ENCODE measurements at places on chromosomes 11 and 22. TPM values are rescaled to one million over a fixed set of nuclear protein-coding genes. Genes with fewer than 3 reads are reported as not detected.

Gene BDNF
- total RNA-seq = not detected

Gene SEC14L6
- total RNA-seq = not detected

Gene CRYBB2
- total RNA-seq = not detected

Gene FGF3
- not detected for total RNA-seq

Gene TSPAN32
- total RNA-seq = 39.7 TPM

Gene KRTAP5-10
- not detected for total RNA-seq

GRCh38 chr11:103222806-103223205, 113.6 kb downstream of the DYNC2H1 start:
- H3K27me3 ChIP-seq = no peaks in the 10 kb centered on the region
- H3K27ac ChIP-seq = no peak overlapping the region
- no peaks in the 10 kb centered on the region for H3K4me1 ChIP-seq
- no peak overlapping the region for H3K4me3 ChIP-seq
- no peaks in the 10 kb centered on the region for H3K36me3 ChIP-seq

GRCh38 chr11:68775951-68776388, 24.6 kb upstream of the TESMIN start:
- H3K36me3 ChIP-seq = peaks cover 59% of the 10 kb centered on the region
- no peak for DNase-seq
- no peaks in the 10 kb centered on the region for H3K4me1 ChIP-seq
- H3K27ac ChIP-seq = no peak overlapping the region

- H3K27ac ChIP-seq = no peak overlapping the region
- H3K27me3 ChIP-seq = no peaks in the 10 kb centered on the region
- no peaks in the 10 kb centered on the region for H3K36me3 ChIP-seq
- H3K4me3 ChIP-seq = no peak overlapping the region
Observed at GRCh38 chr11:116242006-116242405, 530.8 kb downstream of the BUD13 start.

DNA sequence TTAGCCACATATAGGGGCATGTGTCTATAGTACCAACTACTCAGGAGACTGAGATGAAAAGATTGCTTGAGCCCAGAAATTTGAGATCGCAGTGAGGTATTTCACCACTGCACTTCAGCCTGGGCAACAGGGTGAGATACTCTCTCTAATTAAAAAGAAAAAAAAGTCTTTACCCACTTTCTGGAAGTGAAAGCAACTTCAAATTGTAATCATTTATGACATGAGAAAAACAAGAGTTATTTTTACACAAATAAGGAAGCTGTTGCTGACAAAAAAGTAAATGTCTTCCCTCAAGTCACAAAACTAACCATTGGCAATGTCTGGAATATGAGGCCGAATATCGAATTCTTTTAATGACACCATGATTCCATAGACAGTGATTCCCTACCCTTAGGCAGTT, 71.4 kb downstream of the GLYATL1 start:
- H3K27me3 ChIP-seq = peaks cover 8% of the 10 kb centered on the region
- H3K4me3 ChIP-seq = no peak overlapping the region
- H3K36me3 ChIP-seq = no peaks in the 10 kb centered on the region
- no peak overlapping the region for H3K27ac ChIP-seq
- DNase-seq = no peak

DNA sequence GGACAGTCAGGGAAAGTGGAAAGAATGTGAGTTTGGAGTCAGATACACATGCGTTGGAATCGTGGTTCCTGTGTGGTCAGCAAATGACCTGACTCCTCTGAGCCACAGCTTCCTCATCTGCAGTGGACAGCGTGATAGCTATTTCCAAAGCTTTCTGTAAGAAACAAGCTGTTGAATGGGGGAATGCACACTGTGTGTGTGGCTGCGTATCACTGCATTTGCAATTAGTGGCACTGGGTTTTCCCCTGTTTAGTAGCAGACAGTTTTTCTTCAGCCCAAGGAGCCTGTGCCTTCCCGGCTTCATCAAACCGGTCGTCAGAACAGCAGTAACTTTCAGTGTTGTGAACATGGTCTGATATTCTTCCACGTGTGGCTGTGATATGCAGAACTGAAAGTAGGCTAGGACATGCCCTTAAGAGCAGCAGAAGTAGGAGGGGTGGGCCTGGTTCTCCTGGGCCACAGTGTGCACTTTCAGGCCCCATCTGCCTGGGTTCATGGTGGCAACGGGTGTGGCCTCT, 121.5 kb downstream of the RRAS2 start:
- no peak for DNase-seq
- peaks cover 16% of the 10 kb centered on the region for H3K27me3 ChIP-seq
- H3K4me3 ChIP-seq = no peak overlapping the region
